ENCODE measurements at places on chromosomes 16 and 17. TPM values are rescaled to one million over a fixed set of nuclear protein-coding genes. Genes with fewer than 3 reads are reported as not detected.

RNF227 gene
- 4.5 TPM for total RNA-seq

PLA2G15 gene
- 21.7 TPM for total RNA-seq

ZNF646 gene
- 17.1 TPM for total RNA-seq

ATP2A3 gene
- total RNA-seq = 5.0 TPM

LRRC37A gene
- 0.72 TPM for total RNA-seq

HNF1B gene
- not detected for total RNA-seq

SLC12A3 gene
- total RNA-seq = not detected

GRAPL gene
- total RNA-seq = 0.72 TPM

RSKR gene
- total RNA-seq = 3.7 TPM

WSCD1 gene
- total RNA-seq = 2.2 TPM

SMIM36 gene
- total RNA-seq = not detected

MT1F gene
- 1.3 TPM for total RNA-seq

HBA1 gene
- not detected for total RNA-seq

RTN4RL1 gene
- 0.24 TPM for total RNA-seq

CCDC200 gene
- total RNA-seq = not detected

SLC16A3 gene
- 224 TPM for total RNA-seq

EVI2A gene
- total RNA-seq = 0.16 TPM

GALK1 gene
- 51.7 TPM for total RNA-seq

PPP1R27 gene
- not detected for total RNA-seq

TNFRSF13B gene
- not detected for total RNA-seq

ARHGAP44 gene
- 1.1 TPM for total RNA-seq

CCL4L2 gene
- not detected for total RNA-seq

ELMO3 gene
- 2.3 TPM for total RNA-seq

TIMP2 gene
- 201 TPM for total RNA-seq

LRRC59 gene
- 210 TPM for total RNA-seq

AATF gene
- total RNA-seq = 26.3 TPM

POLR3E gene
- total RNA-seq = 22.8 TPM

HEXIM1 gene
- total RNA-seq = 28.3 TPM

CHST5 gene
- not detected for total RNA-seq

PYY gene
- 0.13 TPM for total RNA-seq
